AG04449 (cell line): ENCODE measurements at places on chromosomes 7 and 10.

GRCh38 chr7:108421720-108422331, 34.4 kb downstream of the NRCAM start:
- DNase-seq = no peak

DNA sequence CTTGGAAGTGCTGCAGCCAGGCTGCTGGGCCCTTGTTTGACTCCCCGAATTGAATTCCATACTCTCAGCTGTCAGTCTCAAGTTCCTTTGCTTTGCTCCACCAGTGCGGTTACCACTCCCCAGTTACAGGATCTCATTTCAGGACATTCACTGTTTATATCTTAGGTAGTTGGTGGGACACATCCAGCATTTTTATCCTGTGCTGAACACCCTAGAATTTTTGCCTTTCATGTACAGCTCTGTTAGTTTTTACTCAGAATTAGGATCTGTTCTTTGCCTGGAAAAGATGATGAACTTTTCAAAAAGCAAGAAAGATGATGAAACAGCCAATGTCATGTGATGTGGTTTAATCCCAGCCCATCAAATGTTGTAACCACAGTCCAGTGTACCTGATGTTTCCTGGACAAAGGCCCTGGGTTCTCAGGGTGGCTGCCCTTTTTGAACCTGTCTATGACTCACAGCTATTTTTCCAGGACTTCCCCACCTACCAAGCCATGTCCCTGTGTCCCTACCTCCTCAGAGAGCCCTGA, 149.7 kb downstream of the NOC3L start:
- no peak for DNase-seq

DNA sequence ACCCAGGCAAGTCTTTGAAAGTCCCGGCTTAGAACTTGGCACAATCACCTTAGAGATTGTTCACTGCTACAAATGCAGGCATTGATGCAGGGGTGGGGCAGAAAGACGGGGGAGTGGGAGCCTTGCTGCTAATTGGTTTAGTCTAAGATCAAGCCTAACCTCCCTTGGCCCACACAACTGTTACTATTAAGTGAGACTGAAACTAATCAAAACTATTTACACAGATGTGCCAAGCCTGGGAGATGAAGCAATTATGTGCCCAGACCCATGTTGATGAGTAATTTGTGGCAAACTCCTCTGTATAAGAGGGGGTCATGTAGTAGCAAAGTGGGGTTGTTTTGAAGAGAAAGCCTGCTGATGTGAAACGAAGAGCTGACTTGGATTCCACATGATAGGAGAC, 178.2 kb upstream of the ITGB1 start:
- no peak for DNase-seq

- DNase-seq = no peak
These were observed 196.4 kb downstream of the RPS24 start for GRCh38 chr10:78229950-78230675.

- DNase-seq = no peak
These were observed 105.7 kb upstream of the DKK1 start for GRCh38 chr10:52208365-52208764.

- DNase-seq = no peak
These were observed 176.2 kb downstream of the WDR11 start for GRCh38 chr10:121027371-121027770.

DNA sequence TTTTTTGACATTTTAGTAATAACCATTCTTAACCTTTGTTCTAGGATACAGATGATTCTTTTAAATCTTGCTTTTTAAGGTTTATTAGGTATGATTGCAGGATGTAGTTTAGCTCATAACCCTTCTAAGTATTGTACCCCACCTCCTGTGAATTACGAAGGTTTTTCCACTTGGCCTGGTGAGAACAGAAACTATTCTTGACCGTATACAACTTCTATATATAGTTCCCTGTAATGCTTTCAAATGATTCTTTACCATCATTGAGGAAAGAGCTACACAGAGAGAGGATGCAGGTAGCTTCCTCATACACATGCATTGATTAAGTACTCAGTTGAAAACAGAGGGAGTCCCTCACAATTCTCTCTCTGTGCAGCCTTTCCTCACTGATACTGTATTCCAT, 86.3 kb downstream of the PALS2 start:
- no peak for DNase-seq

GRCh38 chr10:42868530-42868929, 85.9 kb downstream of the BMS1 start:
- no peak for DNase-seq

DNA sequence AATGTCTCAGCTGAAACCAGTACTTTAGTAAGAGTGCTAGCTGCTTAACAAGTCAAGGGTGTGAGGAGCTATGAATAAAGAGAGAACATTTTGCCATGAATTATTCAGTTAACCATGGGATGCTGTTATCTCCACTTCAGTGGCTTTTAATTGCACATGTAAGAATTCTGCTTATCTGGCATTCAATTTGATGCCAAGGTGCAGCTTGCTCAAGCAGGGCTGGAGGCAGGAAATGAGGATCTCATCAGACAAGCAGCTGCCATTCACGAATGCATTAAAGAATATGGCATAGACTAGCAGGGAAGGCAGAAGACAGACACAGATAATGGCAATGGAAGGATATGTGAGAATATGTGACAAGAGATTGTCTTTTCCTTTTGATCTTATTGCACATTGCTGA, 697.8 kb downstream of the NRG3 start:
- DNase-seq = no peak

- DNase-seq = peak; percentile 78
These were observed 31.7 kb upstream of the FAM204A start for GRCh38 chr10:118373786-118374185.

DNA sequence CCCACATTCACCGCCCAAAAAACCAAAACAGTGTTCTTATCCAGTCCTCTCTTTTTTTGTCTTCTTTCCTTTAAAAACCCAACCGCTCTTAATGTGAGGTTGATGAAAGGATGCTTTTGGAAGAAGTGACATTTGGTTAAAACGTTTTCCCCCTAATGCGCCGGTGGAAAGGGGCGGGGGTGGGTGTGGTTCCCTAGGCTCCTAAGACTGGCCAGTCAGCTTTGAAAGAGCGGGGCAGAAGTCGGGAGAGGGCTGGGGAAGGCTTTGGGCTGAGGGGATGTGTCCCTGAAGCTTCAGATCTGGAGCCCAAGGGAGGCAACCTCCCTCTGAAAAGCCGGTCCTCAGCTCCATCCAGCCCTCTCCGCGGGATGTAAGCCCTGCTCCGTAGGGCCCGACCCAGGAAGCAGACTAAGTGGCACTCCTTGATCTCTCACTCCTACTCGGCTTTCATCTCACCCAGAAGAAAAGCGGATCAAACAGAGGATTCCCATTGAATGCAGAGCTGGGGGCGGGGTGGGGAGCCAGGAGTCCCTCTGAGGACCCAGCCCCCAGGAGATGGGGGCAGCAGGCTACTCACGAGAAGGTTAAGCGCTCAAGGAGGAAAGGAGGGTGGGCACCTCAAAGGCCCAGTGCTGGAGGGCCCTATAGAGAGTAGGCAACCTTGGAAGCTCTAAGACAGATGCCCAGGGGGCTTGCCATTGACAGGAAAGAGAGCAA, 2.4 kb upstream of the EVX1 start:
- no peak for DNase-seq

GRCh38 chr10:74164716-74165529, 13.9 kb downstream of the ADK start:
- DNase-seq = no peak

DNA sequence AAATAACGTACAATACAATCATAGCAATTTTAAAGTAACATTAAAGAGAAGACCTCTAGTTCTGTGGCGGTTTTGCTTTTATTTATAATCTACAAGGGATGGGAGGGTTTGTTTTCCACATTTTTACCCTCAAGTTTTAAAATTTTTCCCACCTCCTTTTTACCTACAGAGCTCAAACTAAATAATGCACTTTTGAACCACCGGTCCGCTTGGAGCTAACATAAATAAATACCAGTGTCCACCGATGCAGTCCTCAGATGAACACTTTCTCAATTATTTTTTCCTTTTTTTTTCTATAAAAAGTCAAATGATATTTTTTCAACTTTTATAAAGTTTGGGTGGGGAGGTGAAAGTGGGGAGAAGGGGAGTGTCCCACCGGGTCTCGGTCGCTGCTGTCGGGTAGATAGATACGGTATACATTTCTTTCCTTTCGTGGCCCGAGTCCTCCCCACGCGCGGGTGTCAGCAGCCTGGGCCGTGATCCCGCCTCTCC, 3.3 kb downstream of the ZNF503 start:
- no peak for DNase-seq

DNA sequence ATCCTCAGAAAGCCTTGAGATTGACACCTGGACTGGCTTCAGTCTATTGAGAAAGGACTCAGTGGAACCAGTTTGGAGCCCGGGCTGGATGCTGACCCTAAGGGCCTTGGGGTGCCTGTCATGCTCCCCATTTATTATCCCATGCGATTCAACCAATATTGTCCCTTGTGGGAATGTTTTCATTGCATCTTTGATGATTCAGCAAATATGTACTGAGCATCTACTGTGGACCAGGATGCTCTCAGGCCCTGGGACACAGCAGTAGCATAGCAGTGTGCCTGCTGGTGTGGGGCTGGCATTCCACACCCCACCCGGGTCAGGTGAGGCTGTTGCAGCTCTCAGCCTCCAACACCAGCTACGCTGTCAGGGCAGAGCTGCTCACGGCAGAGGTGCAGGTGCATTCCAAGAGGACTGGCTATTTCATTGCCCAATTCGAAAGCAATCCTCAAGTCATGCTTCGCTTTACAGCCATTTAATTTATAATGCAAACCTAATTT, 586.0 kb downstream of the TCERG1L start:
- no peak for DNase-seq

DNA sequence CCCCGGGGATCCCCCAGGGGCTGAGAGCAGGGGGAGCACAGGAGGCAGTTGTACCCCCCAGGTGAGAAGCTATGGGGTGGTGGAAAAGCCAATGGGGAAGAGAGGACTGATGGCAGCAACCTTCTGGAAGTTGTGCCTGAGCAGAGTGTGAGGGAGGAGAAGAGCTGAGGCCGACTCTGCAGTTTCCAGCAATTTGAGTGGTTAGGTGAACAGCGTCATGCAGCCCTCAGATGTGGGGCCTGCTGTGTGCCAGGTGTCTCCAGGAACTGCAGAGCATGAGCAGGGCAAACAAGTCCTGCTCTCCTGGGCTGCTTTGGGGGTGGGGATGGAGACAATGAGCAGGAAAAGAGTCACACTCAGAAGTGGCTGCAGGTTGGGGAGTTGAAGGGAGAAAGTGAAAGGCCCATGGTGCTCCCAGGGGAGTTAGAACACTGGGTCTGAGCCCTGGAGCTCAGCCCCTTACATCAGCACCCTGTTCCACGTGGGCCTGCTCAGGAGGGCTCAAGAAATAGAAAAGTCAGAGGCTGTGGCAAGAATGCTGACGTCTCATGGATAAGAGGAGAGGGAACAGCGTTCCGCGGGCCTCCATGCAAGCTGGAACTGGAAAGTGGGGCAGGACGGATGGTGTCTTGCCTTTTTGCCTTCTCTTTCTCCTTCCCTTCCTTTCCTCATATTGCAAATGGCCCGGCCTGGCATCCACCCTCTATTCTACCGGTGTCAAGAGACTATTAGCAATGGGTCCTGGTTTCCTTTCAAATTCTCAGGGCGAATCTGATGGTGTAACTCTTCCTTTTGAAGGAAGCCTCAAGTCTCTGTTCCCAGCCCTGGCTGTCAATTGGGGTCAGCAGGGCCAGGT, 4.0 kb upstream of the AFAP1L2 start:
- DNase-seq = no peak

DNA sequence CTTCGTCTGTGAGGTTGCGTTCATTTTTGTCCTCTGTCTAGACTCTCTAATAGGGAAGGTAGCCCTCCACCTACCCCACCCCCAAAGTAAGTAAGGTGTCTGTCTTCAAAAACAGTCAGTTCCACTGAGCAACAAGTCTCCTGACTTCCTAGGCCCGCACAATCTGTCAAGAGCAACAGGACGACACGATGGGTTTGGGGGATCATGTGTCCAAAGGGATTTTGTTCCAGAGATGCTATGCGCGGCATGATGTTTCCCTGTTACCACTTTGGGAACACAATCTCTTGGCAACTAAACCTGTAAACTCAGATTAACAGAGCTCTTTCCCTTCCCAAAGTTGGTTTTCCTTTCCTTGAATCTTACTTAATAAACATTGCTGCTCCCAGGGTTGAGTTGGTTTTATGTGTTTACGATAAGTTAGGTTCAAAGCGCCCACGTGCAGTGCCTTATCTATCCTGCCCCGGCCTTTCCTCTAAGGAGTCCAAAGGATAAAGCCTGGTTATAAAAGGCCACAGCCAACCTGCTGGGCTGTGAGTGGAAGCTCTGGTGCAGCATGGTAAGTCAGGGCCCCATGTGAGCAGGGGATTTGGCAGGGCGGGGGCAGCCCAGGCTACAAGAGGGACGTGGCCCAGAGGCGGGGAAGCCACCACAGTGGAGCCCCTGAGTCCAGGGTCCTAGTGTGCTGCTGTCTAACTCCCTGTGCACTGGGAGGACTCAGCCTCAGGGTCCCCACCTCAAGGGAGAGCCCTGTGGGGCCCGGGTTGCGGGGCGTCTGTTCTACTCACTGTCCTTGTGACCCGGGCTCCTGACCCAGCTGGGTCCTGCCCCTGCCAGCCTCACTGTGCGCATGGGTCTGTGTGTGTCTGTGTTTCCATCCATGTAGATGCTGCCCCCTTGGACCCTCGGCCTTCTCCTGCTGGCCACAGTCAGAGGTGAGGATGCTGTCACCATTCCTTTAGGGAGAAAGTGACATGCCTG, at the start of gene PNLIPRP2:
PNLIPRP2 (plus strand) TSS at position 531 of the 978 bp plus-strand sequence.
- DNase-seq = no peak

DNA sequence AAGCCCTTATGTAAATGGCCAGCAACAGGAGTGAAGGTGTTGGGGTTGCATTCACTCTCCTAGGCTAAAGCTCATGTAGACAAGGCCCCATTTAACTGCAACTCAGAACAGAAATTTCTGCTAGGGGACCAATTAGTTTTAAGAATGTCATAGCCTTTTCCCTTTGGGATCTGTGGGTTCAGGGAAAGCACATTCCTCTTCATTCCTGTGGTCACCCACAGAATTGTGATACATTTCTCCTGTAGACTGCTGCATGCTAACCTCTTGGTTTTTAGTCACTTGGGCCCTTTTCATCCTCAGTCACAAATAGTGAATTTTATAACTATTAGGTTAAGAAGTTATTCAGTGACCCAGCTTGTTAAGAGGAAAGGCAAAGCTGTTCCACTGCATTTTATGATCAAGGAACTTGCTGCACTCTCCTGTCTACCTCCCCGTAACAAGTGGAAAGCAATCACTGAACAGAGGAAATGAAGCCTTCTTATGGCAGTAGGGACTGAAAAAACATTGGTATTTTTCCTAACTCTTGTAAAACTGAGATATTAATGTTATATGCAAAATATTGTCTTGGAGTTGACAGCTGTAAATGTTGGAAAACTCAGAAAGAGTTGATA, 124.9 kb downstream of the SND1 start:
- peak; percentile 81 for DNase-seq

DNA sequence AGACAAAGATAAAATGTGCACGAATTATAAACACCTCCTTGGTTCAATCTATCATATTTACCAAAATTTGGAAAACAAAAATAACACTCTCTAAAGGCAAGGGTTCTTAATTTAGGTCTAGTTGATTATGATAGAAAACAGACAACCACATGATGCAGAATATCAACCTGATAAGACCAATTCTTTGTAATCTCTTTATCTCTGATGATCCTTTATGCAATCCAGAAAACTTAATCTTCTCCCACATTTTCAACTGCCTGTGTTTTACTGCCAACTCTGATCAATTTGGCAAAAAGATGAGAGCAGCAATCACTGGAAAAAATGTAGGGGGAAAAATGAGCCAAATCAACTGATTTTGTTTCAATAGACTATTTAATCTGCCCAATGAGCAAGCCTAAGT, 148.5 kb downstream of the LRRN3 start:
- no peak for DNase-seq
